ENCODE measurements at places on chromosomes 1 and 21.

DNA sequence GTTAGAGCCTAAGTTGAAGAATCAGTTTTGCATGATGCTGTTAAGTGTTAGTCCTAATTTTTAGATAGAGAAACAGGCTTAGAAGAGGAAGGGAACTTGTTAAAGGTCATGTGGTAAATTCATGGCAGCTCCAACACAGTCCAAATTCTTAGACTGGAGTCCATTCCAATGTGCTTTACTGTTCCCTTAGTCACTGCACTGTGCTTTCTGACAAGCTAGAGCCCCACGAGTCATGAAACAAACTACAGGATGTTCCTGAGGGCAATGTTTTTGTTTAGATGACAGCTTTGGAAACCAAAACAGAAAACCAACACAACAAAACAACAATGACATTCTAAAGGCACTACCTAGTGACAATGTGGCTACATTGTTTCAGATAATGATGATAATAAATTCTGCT, 23.1 kb upstream of the RGS4 start:
- DNase-seq = peak; percentile 13

GRCh38 chr1:59322814-59323213, 25.9 kb downstream of the FGGY start:
- DNase-seq = no peak

DNA sequence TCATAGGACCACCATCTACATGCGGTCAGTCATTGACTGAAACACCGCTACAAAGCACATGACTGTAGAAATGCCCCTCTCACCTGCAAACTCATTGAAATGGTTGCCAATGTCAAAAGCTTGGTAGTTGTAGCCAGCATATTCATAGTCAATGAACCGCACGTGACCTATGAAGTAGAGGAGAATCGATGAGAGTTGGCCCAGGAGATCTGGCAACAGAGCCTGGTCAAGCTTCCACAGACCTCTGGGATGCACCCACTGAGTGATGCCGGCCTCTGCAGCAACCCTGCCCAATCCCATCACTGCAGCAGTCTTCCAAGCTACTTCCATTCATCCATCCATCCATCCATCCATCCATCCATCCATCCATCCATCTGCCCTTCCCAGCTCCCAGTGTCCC, 11.9 kb downstream of the ETNK2 start:
- no peak for DNase-seq

DNA sequence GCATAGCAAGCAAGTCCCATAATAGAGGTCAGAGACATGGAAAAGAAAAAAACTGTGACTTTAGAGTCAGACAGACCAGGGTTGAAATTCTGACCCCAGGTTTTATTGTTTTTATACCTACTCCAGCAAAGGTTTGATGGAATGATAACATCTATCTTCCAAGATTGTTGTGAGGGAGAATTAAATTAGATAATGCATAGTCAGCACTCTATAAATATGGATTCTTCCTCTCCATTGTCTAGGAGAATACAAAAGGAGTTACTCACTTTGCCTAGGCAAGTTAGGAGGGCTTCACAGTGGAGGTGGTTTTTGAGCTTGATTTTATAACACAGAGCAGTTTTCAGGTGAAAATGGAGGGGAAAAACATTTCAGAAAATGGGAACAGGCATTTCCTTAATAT, 46.9 kb downstream of the KIRREL1 start:
- DNase-seq = no peak

DNA sequence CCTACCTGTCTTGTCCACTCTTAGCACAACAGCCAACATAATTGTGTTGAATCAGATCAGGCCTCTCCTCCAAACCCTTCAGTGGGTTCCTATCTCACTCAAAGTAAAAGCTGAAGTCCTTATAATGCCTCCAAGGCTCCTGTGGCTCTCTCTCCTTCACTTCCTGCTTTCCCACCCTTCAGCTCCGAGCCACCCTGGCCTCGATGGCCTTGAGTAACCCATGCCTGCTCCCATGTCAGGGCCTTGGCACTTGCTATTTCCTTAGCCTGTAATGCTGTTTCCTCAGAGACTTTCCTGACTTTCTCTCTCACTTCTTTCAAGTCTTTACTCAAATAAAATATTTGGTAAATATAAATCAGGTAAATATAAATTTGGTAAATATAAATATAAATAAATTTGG, 8.1 kb upstream of the PLEKHM2 start:
- DNase-seq = no peak

GRCh38 chr1:204746838-204747442, 61.4 kb upstream of the LRRN2 start:
- peak; percentile 50 for DNase-seq

GRCh38 chr1:107058245-107059032, 2.0 kb downstream of the PRMT6 start:
- no peak for DNase-seq

- DNase-seq = peak; percentile 14
Observed at GRCh38 chr1:53792806-53793205, 45.3 kb downstream of the NDC1 start.

- DNase-seq = no peak
Observed at GRCh38 chr1:215986401-215986800, 419.3 kb downstream of the KCTD3 start.

DNA sequence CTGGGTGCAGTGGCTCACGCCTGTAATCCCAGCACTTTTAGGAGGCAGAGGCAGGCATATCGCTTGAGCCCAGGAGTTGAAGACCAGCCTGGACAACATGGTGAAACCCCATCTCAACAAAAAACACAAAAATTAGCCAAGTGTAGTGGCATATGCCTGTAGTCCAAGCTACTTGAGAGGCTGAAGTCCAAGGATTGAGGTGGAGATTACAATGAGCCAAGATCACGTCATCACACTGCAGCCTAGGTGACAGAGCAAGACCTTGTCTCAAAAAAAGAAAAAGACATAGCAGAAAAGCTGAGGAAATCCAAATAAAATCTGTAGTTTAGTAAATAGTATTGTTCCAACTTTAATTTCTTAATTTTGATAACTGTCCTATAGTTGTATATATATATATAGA, 11.5 kb upstream of the ASH1L start:
- DNase-seq = no peak

GRCh38 chr1:99855914-99856450, 5.8 kb downstream of the AGL start:
- DNase-seq = no peak

- DNase-seq = no peak
Observed at GRCh38 chr21:39613041-39613934, 548 bp downstream of the B3GALT5 start.

DNA sequence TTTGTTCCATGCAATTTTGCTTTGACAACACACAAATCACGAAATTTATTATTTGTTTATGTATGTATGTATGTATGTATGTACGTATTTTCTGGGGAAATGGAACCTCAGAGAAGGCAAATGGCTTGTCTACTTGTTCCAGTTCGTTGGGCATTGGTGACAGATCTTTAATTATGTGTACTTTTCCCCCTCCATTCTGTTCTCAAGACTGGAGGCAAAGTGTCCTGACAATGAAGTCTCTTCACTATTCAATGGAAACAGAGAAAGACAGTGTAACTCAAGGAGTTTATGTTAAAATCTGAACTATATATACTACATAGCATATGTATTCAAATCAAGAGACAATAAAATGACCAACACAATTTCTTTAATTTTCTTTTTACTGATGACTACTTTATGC, 245.7 kb upstream of the PTBP2 start:
- DNase-seq = no peak

DNA sequence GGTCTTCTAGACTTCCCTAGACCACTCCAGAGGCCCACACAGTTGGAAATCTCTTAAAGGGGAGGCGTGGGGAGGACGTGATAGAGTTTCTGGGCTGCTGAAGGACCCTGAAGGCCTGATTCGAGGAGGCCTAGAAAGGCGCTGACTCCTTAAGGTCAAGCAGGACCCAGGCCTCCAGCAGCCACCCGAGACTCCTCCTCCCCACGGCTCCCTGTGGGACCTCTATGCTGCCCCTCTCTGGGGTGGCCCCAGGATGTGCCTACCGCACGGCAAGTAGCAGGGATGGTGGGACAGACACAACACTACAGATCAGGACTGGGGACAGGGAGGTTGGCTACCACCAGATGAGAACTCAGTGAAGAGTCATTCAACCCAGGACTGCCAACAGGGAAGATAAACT, 77.5 kb downstream of the GLIS1 start:
- no peak for DNase-seq

DNA sequence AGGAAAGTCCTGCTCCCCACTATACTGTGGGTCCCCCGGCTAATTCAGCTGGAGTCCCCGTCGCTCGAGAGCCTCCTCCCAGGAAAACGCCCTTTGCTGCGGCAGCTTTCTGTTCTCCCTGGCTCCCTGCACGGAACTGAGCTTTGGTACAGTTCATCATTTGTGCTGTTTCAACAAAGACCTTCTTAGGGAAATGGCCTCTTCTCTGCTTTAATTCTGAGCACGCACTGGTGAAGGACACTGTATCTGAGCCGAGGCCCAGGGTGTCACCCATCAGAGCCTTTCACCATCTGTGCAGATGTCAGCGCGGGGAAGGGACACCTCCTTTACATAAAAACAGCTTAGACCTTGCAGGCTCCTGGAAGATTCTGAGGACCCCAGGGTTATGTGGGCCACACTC, 13.5 kb upstream of the PEX10 start:
- DNase-seq = no peak

DNA sequence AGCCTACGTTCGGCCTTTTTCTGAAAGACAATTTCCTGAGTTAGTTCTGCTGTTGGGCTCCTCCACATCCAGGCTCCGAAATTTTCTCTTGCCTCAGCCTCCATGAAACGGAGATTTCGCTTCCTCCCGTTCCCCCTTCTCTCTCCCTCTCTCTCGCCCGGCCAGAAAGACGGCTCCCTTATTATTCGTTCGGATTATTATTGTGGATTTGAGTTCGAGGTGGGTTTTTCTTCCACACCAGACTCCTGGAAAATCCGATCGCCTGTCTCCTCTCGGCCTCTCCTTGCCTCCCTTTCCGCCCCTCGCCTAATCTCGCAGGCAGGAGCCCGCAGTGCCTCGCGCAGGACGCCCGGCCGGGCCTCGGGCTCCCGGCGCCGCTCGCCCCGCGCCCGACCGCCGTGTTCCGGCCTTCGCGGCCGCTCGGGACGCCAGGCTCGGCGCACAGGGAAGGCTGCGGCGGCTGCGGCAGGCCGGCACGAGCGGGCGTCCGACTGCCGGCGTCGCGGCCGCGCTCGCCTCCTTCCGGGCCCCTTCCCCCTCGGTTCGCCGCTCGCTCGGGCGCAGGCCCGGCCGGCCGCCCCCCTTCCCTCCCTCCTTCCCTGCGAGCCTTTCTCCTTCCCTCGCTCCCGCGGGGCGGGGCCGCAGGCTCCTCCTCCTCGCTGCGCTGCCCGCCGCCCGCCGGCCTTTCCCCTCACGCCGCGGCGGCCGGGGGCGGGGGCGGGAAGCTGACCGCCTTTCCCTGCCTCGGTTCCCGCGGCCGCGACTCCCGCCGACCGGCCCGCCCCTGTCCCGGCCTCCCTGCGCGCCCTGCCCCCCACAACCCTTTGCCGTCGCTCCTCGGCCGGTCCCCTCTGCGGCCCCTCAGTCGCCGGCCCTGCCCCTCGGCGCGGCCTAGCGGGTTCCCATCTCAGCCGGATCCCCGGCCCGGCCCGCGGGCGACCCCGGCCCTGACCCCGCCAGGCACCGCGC, at the start of gene ARHGEF11:
ARHGEF11 (minus strand) TSS at position 493 of the 969 bp plus-strand sequence. CDS start 1,412 bp downstream, outside the sequence.
- peak; percentile 95 for DNase-seq

DNA sequence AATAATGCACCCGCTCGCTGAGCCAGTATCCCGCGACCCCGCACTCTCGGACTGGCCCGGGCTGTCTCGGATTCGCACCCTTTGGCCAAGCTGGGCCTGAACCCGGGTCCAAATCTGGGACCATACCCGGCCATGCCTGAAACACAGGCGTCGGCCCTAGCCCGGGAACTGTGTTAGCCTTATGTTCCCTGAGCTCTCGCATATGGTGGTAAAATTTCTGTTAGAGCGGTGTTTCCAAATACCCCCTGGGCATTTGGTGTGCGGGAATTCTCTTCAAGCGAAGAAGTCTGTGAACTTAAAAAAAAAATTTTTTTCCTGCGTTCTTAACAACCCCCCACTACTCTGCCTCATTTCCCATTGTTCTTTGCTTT, 3.1 kb downstream of the RNF220 start:
- no peak for DNase-seq

GRCh38 chr1:9410737-9411297, 118.1 kb downstream of the SPSB1 start:
- peak; percentile 86 for DNase-seq

DNA sequence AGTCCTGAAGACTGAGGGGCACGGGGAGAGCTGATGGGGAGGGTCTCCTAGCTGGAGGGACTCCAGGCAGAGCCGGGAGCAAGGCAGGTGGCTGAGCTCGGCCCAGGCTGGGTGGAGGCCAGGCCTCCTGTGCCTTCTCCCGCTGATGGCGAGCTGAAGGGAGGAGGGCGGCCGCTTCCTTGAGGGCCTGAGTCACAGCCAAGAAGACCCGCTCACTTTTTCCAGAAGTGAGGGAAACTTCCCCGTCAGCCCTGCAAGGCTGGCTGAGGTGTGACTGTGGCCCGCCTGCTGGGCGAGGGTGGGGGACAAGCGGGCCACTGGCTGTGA, 1.7 kb upstream of the VWA1 start:
- DNase-seq = peak; percentile 76

DNA sequence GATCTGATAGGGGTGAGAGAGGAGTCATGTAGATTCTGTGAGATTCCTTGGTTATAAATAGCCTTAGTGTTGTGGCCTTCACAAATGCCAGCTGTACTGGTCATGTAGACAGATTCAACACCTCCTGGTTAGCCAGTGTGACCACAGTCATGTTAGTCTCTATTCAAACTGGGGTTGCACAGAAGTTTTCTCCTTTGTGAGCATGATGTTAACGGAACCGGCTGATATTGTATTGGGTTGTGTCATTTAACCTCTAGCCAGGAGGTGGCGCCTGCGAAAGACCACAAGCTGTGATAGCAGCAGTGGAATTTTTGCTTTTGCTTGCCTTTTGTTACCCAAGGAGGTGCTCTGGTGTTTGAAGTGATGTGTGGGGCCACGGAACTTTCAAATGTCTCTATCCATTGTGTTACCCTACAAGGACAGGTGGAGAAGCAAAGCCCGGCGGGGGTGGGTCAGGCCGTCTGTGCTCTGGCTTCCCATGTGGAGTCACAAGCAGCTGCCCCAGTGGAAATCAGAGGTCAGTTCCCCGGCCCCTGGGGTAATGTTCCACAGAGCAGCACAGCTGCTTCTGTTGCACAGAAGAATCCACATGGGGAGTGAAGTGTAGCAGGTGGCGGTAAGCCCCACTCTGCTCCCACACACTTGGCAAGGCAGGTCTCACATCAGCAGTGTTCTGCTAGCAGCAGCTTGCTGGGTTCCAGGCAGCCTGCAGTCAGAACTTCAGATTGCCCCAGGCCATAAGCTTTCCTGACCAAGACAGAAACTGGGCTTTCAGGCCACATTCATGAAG, 112.6 kb downstream of the ADAMTS1 start:
- peak; percentile 72 for DNase-seq

DNA sequence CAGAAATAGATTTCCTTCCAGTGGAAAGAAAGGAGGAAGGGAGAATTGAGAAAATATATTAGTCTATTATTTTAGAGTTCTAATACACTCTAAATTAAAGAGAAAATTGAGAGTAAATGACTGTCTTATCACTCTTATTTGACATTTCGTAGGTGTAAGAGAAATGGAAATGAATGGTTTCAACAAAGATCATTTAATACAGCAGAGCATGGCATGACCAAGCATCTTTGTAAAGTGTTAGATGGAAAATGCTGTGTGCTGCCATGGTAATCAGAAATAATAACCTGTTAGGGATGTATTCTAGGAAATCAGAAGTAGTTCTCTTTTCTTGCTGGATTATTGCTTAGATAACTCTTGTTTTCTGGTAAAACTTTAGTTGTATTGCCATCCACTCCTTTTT, 90.9 kb downstream of the GIPC2 start:
- DNase-seq = no peak

GRCh38 chr21:32611471-32611997, 643 bp downstream of the CFAP298 start:
- peak; percentile 32 for DNase-seq

- peak; percentile 33 for DNase-seq
Observed at GRCh38 chr1:157170677-157171515, 32.7 kb upstream of the ETV3 start.

Measured in cardiac muscle cell (in vitro differentiated cells and primary cell).